ENCODE measurements at places on chromosomes 5 and 9.

GRCh38 chr9:98709968-98710965 is 1.5 kb upstream of the GABBR2 start:
- no peak for DNase-seq

DNA sequence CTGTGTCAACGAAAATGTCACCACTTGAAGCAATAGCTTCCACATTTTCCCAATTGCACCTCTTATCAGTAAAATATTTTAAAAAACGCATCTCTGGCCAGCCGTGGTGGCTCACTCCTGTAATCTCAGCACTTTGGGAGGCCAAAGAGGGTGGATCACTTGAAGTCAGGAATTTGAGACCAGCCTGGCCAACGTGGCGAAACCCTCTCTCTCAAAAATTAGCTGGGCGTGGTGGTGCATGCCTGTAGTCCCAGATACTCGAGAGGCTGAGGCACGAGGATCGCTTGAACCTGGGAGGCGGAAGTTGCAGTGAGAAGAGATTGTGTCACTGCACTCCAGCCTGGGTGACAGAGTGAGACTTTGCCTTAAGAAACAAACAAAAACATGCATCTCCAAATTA is 210.1 kb upstream of the CHD1 start:
- no peak for DNase-seq

- no peak for DNase-seq
Observed at GRCh38 chr9:94804316-94804715, 77.8 kb downstream of the AOPEP start.

- no peak for DNase-seq
Observed at GRCh38 chr5:128494516-128494915, 43.5 kb downstream of the FBN2 start.

DNA sequence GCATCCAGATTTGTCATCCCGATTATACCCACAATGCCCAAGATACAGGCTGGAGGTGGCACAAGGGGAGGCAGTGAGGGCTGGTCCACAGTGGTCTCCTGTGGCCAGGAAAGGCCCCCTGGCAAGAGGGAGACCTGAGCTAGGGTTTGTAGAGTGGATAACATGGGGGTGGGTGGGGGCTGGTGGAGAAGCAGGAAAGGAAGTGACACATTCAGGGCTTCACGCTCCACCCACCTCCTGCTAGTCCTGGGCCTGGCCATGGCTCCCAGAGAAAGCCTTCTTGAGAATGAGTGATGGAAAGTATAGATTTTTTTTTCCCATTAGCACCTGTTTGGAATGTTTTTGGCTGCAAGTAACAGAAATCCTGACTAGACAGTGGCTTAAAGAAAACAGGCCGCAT is 81.3 kb downstream of the ANKRD33B start:
- DNase-seq = no peak

DNA sequence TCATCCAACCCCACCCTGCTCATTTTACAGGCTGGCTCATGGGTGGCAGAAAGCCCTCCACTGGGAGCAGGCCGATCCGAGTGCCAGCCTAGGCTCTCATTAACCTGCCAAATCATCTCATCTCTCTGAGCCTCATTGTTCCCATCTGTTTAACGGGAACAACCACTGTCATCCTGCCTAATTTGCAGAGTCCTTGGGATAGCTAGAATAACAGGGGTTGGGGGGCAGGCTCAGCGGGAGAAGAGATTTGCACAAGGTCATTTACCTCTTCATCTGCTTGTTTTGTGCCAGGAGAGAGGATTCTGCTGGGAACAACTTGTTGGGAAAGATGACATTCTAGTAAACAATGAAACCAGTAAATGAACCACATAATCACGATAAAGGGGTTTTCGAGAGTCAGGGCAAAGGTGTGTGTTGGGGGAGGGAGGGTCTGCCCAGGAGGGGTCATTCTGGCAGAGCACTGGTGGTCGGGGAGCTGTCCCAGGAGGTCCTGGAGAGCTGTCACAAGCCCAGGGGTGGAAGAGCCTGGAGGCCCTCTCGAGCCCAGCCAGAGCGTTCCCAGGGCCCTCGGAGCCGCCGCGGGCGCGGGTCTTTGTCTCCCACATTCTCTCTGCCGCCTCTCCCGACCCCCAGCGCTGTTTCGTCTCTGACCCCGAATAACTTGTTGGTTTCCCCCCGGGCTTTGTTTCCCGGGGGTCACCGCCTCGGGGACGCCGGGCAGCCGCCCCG is 22.8 kb upstream of the NDST1 start:
- no peak for DNase-seq

- DNase-seq = no peak
Observed at GRCh38 chr9:1298046-1298445, 247.9 kb downstream of the DMRT2 start.

DNA sequence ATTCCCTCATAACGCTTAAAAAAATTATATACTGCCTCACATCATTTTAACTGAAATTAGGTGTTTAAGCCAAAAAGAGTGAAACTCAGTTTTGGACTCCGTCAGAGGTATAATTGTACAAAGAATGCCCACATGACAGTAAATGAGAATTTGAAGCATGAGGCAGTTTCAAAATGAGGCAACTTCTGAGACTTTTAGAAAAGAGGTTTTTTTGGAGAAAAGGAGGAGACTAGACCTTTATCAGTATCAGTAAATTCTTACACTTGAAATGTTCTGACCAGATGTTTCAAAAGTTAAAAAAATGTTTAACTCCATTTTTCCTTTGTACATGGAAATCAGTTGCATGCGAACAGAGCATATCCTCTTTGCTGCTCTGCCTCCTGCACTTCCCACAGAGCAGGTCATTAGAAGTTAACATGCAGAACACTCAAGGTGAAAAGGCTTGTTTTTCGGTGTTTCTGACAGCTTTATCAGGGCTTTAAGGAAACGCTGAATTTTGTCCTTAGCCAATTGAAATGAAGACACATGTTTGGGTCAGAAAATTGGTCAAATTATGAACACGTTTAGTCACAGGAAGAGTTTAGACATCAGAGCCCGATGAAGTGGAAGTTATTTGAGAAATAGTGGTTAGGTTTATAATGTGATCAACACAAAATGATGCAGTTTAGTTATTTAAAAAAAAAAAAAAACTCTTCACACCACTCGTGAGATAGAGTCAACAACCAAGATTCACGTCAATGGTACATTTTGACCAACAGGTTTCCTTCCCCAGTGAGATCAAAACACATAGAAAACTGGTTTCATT is 59.5 kb downstream of the PIK3R1 start:
- no peak for DNase-seq

DNA sequence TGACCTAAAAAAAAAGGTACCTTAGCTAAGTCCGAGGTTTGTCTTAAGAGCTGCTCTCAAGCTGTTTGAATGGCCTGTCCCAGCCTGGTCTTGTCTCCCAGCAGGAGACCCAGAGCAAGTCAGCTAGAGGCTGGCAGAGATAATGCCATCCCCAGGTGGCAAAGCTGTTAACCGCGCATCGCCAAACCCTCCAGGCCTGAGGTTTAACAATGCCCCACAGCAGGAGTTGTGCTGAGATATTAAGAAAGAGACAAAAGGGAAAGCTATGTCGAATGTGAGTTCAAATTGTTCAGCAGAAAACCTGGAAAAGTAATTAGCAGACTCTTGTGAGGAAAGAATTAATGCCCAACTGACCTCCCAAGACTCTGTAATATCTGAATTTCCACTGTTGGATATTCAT is 187.1 kb downstream of the FSTL4 start:
- DNase-seq = no peak

- no peak for DNase-seq
Observed at GRCh38 chr5:134092875-134093274, 21.6 kb upstream of the TCF7 start.

DNA sequence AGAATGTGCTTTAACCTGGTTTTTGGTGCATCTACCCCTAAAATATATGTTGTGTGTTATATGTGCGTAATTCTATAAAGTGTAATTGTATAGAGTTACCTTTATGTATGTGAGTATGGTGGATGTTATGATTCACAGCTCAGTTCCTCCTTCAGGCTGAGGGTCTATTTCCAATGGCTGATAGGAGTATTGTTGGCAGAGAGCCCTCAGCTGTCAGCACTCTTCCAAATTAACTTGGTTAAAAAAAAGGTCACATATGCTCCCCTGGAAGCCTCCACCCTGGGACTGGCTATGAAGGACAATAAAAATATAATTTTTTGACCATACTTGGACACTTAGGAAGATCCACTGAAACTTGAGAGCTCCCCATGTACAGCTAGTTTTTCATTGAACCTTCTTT is 250.4 kb upstream of the CDH12 start:
- DNase-seq = no peak

- no peak for DNase-seq
Observed at GRCh38 chr5:174532455-174533453, 191.6 kb upstream of the MSX2 start.

Measured in effector CD8-positive, alpha-beta T cell (primary cell).